Jurkat, Clone E6-1 (cell line): ENCODE measurements at places on chromosomes 2 and 18.

- DNase-seq, result no peak
Measured at GRCh38 chr18:9973470-9973869, 59.7 kb downstream of the VAPA start.

- no peak for DNase-seq
Measured at GRCh38 chr2:238055841-238056240, 5.0 kb upstream of the SCLY start.

GRCh38 chr2:148936857-148937450 is 61.9 kb downstream of the KIF5C start:
- DNase-seq, result no peak

GRCh38 chr2:120734930-120735651 is 577 bp upstream of the GLI2 start:
- DNase-seq, result no peak

DNA sequence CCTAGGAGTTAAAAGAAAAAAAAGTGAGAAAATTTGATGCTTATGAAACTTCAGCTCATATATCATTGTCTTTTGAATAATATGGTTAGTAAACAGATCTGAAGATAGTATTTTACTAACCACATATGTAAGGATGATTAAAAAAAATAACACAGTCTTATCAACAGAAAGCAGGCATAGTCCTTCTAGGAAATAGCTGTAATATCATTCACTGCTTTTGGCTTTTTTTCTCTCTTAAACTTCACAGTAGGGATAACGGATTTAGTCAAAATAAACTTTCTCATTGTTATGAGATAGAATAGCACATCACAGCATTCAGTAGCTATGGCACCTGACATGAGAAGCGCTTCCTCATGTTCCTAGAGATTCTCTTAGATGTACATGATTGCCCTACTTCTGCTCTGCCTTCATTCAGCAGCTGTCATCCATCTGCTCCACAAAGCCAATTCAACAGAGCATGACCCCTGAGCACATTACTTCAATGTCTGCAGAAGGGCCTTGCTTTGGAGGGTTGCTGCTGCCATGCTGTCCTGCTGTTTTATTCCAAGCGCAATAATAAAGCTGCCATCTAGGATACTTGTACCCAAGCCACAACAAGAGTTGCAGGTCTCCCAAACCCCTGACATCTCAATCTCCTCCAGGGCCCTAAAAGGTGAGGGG is 67.0 kb downstream of the TTC21B start:
- no peak for DNase-seq

DNA sequence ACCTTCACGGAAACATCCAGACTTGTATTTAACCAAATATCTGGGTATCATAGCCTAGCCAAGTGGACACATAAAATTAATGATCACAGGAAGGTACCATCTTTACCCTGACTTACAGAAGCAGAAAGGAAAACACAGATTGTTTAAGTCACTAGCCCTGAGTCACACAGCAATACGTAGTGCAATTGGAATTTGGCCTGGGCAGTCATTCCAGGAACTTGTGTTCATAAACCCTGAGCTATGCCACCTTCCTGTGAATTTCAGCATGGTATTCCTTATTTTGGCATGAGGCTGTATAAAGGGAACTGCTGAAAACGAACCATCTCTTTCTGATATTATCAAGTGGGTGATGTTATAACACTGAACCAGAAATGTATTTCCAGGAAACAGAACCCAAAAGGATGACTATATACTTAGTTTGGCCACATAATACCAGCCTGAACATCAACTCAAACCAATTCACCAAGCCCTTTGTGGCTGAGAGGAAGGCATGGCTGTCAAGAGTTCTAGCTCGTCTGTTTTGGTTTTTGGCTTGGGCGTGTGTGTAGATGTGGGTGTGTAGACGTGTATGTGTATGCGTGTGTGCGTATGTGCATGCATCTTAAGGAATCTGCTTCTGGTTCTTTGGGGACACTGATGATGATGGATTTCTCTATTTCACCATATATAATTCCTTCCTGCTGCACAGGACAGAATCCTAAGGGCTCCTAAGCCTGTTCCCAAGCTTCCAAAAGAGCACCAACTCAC is 533.4 kb upstream of the ID2 start:
- DNase-seq, result no peak

DNA sequence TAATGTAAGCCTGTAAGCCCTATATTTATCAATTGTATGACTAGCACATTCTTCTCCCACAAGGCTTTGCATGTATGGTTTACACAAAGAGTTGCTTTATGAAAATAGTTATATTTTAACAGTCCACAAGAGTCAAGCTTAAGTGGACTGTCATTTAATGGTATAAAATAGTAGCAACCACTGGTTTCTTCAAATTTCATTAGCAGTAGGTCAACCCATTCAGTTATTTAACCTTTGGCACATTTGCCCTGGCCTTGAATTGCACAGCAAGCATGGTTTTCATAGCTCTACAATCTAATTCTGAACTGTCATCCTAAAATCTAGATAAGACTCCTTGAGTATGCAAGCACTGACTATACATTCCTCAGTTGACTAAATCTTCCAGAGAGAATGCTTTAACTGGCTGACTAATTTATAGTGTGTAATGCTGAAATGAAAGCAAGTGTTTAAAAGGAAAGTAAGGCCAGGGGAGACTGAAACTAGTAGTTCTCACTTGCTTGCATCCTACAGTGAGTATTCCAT is 1.8 kb downstream of the DPP4 start:
- DNase-seq, result no peak

DNA sequence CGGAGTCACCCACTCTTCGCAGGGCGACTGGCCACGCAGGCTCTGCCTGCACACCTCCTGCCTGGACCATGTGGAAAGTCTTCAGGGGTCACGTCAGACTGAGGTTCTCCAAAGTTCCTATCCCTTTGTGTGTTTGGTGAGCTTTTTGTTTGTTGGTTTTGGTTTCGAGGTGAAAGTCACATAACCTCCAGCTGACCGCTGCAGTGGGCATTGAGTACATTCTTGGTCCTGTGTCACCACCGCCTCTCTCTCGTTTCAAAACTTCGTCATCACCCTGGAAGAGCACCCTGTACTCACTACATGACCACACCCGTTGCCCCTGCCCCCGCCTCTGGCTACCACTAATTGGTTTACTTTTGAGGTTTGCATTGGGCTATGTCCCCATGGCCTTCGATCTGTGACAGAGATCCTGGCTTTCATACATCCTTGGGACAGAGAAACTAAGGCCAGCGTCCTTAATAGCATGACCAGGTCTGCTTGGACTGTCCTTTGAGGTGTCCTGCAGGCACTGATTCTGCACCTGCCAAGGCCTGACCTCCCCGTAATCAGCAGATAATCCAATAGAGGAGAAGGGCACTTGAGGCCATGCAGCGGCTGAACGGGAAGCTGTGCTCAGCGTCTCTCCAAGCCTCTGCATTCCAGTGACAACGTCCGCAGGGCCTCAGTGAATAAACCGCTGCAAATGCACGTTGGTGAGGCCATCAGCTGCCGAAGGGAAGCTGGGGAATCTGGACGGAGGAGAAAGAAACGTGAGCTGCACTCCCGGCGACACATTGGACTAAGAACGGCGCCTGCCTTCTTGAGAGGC is 46.8 kb downstream of the SH3BP4 start:
- DNase-seq, result no peak

DNA sequence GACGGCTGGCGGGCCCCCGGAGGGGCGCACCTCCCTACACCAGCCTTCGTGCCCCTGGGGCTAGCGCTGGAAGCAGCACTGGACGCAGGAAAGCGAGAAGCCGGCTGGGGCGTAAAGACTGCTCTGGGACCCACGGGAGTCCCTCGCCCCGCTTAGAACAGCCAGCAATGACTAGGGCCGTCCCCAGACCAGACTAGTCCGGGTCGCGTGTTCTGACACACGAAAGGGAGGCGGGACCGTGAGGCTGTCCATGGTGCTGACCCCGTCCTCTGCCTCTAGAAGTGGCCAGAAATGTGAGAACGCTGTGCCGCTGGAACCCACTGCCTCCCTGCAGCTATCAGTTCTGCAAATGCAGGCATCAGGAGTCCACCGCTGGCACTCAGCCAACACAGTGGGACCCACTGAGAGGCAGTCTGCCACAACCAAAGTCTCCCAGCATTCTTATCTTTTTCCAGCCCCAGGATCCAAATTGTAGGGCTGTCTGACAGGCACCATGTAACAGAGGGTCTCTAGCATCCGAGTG is at the start of gene UCN:
Gene UCN (minus strand): TSS at position 87 of the 523 bp plus-strand sequence. CDS start 550 bp downstream, outside the sequence.
- DNase-seq, result no peak

GRCh38 chr18:32446780-32447179 is 23.9 kb downstream of the GAREM1 start:
- no peak for DNase-seq

DNA sequence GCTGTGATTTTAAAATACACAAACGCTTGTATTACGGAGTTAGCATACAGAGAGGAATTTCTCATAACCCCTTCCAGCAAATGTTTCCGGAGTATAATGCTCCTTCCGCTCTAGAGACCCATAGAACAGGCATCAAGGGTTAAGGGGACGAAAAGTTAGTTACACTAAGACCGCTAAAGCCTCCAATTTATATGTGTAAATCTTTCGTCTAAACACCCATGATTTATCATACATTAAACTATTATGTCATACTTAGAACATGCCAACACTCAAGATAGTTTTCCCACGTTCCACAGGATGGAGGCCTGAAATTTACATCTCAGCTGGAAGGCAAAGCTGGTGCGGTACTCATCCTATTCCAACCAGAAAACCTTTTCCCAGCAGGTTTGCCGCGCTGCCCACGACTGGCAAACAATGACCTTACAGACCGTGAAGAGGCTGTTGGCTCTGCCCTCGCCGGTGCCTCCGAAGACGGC is 650 bp downstream of the ORMDL1 start:
- peak; percentile 35 for DNase-seq

GRCh38 chr2:118748245-118748885 is 99.1 kb downstream of the EN1 start:
- no peak for DNase-seq

- DNase-seq, result no peak
Measured at GRCh38 chr2:224545884-224546644, 39.1 kb downstream of the CUL3 start.

DNA sequence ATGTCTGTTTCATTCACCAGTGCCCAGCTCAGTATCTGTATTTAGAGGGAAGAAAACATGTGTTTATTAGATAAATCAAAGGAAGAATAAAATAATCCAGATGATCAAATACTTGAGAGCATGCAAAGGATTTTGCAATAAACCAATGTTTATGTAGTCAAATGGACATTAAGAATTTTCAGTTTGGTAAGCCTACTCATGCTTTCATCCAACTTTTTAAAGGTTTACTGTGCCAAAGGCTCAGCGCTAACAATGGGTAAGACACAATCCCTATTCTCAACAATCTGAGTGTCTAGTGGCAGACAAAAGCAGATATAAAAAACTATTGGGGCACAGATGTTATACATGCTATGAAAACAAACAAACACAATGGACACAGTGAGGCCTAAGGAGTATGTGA is 26.3 kb downstream of the GRB14 start:
- no peak for DNase-seq

- DNase-seq, result no peak
Measured at GRCh38 chr2:98902209-98903063, 33.6 kb downstream of the CRACDL start.

DNA sequence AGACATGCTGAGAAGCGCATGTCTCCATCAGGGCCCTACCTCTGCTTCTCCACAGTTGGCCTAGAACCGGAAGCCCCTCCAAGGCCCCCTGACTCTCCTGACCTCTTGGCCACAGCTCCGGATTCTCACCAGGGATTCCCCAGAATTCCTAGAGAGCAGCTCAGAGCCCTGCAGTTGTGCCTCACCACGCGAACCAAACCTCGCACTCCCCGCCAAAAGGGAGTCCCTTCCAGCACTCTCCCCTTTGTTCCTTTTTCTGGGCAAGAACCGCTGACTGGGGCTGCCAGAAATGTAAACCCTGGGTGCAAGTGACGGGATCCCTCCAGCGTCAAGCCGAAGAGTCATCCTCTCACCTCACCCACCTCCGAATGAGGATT is 36.7 kb downstream of the AFF3 start:
- no peak for DNase-seq

- DNase-seq, result no peak
Measured at GRCh38 chr2:20578895-20579825, 71.7 kb downstream of the HS1BP3 start.

DNA sequence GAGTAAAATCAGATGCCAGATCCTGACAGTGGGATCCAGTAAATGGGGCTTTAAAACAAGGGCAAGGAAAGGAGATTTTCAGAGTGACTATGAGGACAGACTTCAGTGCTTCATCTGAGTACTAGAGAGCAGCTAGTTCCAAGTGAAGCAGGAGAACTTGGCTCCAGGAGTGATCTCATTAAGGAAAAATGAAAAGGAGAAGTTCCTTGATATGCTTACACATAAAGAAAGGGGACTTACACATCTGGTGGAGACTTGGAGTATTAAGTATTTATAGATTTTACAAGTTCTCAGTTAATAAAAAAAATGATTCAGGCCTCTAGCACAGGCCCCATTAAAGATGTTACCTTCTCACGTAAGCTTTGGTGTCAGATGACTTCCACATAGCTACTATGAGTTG is 105.8 kb downstream of the ICOS start:
- DNase-seq, result no peak

DNA sequence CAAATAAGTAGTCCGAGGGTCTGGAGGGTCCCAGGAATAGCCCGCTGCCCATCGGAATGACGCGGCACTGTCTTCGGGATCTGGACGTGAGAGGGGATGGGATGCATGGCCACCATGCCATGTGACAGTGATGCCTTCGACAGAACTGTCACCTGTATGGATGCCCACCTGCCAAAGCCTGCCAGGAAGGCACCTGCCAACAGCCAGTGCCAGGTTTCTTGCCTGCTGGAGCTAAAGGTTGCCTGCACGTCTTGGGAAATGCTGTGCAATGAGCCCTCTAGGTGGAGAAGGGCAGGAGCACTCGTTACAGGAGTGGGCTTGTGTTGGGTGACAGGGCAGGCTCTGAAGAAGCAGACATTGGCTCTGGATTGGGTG is 20.5 kb downstream of the GPR35 start:
- DNase-seq, result no peak

- no peak for DNase-seq
Measured at GRCh38 chr18:58998401-58999203, 133.9 kb downstream of the ZNF532 start.

DNA sequence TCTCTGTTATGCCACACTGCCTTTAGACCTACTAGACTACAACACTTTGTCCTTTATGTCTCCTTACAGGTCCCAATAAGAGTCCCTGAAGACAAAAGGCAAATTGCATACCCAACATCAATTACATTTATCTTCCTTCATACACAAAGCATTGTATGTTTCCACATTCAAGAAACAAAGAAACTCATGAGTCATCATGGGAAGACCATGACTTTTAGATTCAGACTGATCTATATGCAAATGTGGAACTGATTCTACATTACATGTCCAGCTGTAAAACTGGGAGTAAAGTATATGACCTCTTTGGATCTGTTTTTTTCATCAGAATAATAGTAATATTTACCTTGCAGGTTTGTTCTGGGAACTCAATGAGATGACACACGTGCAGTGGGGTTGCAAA is 25.2 kb upstream of the HNMT start:
- DNase-seq, result no peak

DNA sequence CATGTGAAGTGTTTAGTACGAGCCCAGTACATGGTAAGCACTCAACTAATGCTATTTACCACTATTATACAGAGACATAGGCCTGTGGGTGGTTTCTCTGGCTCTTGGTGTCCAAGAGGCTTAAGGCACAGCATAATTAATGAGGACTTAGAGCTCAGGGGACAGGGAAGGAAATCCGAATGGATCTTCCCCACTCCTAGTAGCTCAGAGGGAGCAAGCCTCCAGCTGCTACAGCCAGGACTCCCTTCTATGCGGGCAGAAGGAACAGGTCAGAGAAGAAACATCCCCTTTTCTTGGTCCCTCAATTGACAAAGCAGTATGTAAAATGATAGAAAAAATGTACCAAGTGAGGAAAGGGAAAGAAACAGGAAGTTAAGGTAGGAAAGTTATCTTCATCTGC is 261.3 kb upstream of the STON1 start:
- no peak for DNase-seq

GRCh38 chr2:181937473-181937872 is 45.9 kb downstream of the ITPRID2 start:
- DNase-seq, result no peak
